NCI-H2171 (cell line): ENCODE measurements at places on chromosomes 4 and X.

DNA sequence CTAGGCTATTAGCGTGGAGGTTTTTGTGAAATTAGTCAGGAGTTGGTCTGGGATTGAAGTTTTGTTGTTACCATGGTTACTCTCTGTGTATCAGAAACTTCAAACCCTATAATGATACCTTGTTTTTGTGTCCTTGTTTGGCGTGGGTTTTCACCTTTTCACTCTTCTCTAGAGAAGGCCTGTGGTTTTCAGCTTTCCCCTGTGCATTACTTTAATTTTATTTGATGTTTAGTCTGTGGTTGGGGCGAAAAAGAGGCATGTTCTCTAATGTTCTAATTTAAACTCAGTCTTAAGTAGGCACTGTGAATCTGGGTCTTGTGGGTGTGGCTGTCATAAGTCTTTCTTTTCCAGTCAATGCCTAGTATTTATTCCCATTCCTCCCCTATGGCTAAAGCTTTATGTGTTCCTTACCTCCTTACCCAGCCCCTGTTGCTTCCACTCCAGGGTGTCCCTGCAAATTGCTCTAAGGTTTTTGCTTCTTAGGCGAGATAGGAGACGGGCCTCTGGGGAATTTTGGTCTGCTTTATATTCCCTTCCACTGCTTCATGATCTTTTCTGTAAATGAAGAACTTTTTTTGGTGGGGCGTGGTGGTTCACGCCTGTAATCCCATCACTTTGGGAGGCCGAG lies 326.3 kb upstream of the ZCCHC13 start:
- DNase-seq: no peak

DNA sequence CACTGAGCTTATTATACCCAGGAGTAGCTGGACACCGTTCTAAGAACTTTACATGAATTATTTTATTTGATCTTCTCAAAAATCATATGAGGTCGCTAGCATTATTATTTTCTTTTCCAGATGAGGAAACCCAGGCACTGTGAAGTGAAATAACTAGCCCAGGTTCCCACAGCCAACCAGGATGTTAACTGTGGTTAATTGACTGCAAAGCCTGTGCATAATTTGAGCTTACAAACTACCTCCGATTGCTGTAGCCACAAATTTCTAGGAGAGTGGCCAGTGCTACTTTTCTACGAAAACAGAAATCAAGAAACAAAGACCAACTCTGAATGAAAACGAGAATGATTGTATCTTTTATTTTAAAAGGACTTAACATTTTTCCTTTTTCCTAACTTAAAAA lies 27.2 kb downstream of the SPRY1 start:
- DNase-seq: no peak

DNA sequence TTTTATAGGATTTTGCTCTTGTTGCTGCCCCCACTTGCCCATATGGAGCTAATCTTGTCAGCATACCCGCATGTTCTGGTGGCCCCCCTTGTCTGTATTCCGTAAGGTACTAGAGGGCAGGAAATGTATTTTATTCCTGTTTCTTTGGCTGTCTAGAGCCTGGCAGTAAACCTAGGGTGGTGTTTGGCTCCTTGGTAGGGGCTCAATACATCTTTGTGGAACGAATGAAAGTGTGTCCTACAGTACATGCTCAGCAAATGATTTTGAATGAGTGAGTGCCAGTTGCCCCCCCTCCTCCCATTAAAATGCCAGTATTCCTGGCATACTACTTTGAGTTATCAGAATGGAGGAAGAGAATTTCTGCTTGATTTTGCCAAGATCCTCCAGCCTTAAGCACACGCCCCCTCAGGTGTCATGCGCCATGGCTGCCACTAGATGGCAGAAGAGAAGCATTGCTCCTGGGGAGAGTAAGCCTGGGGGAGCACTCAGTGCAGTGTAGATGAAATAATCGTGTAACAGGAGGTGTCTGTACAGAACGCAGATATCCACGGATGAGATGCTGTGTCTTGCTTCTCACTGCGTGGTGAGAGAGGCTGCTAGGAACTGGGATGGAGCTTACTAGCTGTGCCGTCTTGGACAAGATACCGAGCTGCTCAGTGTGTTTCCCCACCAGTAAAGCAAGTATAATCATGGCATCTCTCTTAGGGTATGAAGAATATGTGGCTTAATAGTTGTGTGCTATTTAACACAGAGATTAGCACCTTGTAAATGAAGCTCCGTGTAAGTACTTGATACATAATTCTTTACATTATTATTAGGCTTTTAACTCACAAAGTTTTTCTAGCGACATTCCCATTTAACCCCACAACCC lies 17.2 kb upstream of the RNF212 start:
- DNase-seq: no peak

GRCh38 chr4:36133658-36134057 lies 110.7 kb downstream of the ARAP2 start:
- no peak for DNase-seq

- no peak for DNase-seq
Measured at GRCh38 chrX:13427441-13428052, 107.7 kb upstream of the ATXN3L start.

DNA sequence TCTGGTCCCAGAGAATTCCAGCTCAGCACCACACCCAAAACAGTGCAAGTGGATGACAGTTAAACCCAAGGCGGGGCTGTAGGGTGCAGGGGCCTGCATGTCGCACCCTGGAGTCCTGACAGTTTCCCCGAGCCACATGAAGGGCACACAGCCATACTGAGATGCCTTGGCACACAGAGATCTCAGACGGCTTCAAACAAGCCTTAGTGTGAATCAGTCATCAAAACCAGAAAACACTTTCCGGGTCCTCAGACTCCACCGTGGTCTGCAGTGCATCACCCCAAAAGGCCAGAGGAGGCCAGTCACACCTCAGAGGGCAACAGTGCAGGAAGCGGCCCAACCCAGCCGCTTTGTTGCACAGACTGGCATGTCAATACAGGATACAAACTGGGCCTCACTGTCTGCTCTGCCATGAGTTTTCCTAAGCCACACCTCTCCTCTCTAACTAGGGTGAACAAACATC lies 64.6 kb upstream of the ENPP6 start:
- DNase-seq: no peak

DNA sequence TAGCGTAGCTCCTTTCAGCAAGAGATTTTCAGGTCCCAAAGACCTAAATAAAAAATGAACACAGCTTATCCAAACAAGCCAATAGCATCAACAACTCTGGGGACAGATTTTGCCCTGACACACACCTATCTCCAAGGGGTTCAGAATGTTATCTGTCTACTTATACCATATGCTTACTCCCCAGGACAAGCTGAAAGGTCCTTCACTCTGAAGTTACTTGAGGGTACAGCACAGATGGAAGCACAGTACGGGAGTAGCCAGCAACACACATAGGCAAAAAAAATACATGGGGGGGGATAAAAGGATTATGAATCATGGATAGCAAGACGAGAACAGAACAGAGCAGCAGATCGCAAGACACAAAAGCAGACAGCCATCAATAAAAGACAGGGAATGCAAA lies 90.7 kb upstream of the MCF2 start:
- DNase-seq: no peak

- DNase-seq: no peak
Measured at GRCh38 chr4:82611527-82611926, 49.7 kb upstream of the TMEM150C start.

- DNase-seq: no peak
Measured at GRCh38 chrX:77447653-77448569, 722 bp downstream of the FGF16 start.

- no peak for DNase-seq
Measured at GRCh38 chr4:75644095-75644494, 13.8 kb upstream of the CDKL2 start.

DNA sequence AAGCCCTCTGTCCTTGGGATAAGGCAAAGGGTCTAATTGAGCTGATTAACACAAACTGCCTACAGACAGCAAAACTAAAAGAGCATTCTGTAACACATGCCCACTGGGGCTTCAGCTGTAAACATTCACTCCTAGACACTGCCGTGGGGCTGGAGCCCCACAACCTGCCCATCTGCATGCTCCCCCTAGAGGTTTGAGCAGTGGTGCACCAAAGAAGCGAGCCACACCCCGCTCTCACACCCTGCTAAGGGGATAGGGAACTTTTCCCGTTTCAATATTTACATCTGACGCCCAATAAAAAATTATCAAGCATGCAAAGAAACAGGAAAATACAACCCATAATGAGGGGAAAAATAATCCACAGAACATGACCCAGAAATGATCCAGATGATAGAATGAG lies 46.9 kb upstream of the HSD17B10 start:
- peak; percentile 0 for DNase-seq

DNA sequence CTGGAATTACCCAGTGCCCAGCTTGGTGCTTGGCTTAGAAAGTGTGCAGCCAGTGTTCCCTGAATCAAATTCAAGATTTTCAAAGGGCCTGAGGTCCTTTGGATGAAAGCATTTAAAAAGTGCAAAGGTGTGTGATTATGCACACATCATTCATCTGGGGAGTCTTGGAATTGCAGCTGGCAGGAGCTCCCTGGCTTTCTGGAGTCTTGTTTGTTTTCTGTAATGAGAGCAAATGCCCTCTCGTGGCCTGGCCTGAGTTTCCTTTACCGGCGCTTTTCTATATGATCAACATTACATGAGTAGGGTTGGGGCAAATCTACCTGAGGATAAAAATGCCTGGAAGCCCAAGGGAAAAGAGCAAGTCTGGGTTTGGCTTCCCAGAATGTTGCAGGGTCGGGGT lies 24.6 kb upstream of the SORCS2 start:
- no peak for DNase-seq

- no peak for DNase-seq
Measured at GRCh38 chr4:20643631-20644030, 56.6 kb upstream of the PACRGL start.

- DNase-seq: no peak
Measured at GRCh38 chr4:163191999-163192398, 25.3 kb upstream of the NAF1 start.

- DNase-seq: no peak
Measured at GRCh38 chrX:71466979-71467523, 65.9 kb upstream of the OGT start.

GRCh38 chrX:153662266-153662665 lies 11.3 kb downstream of the PNCK start:
- DNase-seq: no peak

DNA sequence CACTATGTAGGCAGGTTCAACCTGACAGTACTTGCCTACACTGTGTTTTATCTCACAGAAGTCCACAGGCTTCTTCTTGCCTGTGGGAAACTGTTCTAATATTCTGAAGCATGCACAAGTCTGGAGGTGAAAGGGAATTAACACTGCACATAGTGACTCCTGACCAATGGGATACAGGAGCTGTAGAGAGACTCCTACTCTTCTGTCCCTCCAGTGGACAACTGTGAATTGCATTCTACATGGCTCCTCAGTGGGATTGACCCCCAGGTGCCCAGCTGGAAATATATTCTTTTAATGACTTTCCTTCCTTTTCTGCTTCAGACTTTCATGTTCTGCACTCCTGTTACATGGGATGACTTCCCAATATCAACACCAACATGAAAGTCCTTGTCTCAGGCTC lies 8.2 kb upstream of the YIPF6 start:
- DNase-seq: no peak

DNA sequence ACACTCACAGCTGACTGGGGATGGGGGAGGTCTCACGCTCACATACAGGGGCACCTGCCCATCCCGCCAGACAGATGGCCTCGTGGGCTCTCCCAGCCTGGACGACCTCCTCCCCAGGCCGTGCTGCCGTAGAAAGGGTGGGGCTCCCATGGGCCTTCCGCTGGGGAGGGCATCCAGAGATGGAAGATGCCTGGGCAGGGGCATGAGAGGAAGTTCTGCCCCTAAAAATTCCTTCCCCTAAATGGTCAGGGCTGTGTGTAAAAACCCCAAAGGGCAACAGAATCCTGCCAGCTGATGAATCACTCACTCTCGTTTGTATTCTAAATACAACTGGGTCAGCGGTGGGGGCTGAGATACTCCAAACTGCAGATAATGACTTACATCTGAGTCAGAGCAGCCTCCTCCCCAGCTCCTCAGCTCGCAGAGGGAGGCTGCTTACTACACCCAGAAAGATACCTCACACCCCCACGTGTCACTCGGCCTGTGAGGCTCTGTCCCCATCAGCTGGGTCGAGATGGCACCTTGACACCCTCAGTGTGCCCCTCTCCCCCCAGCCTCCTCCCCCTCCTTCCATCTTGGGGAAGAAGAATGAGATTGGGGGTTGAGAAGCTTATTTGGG lies 10.1 kb downstream of the WDR1 start:
- no peak for DNase-seq

DNA sequence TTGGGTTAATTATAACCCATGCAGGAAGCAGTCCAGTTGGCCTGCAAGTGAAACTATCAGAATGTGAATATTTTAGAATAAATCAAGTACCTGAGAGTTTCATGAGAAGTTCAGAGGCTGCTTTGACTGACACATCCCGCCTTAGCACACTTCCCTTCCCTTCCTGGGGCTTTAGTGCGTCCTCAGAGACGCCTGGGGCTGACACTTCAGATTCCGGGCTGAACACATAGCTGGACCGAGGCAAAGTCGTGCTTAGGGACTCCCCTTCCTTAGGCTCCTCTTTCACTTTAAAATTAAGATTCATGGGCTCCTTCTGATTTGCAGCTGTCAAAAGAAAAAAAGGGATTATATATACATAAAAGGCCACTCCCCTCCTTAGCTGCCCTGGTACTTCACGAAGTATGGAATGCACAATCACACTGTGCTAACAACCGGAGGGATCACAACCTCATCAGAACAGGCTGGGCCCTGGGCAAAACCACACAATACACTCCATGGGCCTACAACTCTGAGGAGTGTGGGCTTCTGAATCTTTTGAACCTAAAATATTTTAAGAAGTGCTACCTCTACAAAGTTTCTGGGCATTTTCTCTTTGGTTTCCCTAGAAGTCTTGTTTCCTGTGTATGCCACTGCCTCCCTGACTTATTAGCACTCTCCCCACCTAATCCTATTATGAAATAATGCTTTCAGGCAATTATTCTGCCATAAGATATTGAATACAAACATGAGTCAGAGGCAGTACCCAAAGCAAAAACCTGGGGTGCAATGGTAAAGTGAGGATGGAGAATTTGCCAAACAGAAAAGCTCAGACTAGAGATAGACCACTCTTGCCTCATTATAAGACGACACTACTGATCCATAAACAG lies 68.2 kb downstream of the ZNF827 start:
- no peak for DNase-seq

GRCh38 chrX:50154429-50154828 lies 46.4 kb downstream of the AKAP4 start:
- DNase-seq: no peak

DNA sequence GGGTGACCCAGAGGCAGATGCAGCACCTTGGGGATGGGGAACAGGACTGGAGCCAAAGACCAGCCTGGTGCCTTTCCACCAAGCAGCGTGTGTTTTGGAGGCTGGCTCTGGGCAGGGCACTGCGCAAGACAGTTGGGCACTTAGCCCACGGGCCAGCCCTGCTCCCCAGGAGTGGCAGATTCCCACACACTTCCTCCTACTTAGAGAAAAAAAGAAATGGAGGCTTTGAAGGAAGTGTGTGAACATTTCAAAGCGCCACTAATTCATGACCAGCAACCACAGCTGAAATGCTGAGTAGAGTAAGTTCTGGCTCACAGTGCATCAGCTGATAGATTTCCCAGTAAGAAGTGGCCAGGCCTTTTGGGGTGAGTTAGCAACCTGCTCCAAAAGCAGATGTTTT lies 54.9 kb upstream of the LGI2 start:
- DNase-seq: no peak

- no peak for DNase-seq
Measured at GRCh38 chr4:109332926-109333464, 30.5 kb upstream of the COL25A1 start.
